ENCODE measurements at places on chromosomes 5 and 9.

- peak; percentile 78 for DNase-seq
Observed at GRCh38 chr5:138696501-138696900, 56.7 kb upstream of the CTNNA1 start.

DNA sequence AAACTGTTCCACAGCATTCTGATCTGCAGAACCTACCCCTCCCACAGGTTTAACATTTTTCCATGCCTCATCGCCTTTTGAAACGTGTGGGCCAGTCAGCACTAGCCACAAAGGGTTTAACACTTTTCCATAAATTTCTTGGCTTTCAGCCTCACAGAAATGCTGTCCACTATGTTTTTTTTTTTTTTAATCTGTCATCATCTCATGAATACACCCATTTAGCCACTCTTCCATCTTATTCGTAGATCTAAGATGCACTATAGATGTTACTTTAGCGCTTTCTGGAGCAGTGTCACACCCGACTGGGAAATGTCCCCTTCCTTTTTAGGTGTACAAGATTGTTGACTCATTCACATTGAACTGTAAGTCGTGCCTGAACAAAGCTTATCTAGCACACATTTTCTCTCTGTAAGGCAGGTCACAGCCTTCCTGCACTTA, 62.3 kb downstream of the GCNT1 start:
- DNase-seq = no peak

DNA sequence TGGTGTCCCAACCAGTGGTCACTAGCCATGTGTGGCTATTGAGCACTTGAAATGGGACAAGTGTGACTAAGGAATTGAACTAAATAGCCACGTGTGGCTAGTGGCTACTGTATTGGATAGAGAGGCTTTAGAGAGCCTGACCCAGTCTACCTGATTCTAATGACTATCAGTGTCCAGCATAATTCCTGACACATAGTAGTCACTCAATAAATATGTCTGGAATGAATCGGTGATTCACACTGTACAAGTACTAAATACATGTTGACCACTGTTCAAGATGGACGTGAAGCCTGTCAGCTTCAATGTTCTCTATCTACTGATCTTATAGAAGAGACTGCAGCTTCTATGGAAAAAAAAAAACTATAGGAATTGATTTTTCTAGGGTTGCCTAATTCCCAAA, 57.7 kb upstream of the MAST4 start:
- DNase-seq = peak; percentile 29

DNA sequence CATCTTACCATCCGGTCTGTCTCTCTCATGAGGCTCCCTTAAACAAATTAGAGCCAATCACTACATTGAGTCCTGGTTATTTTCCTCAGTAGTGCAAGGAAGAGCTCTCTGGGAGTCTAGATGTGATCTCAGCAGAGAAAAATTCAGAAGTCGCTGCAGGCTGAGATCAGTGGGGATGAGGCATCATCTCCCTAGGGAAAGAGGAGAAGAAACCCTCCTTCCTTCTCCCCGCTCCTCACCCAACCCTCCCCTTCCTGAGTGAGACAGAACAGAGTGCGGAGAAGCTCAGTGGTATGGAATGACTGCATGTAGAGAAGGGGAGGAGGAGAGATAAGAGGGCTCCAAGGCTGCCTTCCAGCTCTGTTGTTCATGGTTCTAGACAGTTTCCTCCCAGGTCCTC, 80.5 kb downstream of the PAPPA start:
- peak; percentile 95 for DNase-seq

DNA sequence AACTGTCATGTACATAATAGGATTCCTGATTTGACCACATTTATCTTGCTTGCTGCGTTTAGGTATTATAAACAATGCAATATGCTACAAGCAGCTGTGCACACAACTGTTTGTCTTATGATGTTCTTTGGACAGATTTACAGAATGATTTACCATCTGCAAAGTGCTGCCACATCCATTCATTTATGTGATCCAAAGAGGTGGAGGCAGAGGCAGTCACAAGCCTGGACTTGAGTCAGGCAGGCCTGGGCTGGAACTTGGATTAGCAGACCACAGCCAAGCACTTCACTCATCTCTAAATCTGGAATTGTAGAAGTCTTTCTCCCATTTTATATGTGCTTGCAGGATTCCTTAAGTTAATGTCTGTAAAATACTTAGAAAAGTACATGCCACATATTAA, 149.0 kb downstream of the INSYN2B start:
- DNase-seq = no peak

GRCh38 chr5:141814064-141814964, 63.9 kb downstream of the PCDH1 start:
- DNase-seq = no peak

DNA sequence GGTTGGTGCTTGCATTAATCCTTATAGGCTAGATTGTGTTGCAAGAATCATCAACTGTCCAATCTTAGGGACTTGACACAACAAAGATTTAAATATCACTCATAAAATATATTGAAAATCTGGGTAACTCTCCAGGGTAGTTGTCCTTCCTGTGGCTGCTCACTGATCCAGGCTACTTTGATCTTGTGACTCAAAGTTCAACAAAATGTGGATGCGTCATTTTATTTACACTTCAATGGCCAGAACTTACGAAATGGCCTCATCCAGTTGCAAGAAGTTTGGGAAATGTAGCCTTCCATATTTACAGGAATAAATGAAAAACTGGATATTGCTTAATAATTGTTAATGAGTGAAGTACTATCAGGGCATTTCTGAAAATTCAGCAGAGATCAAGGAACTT, 235.5 kb upstream of the ACTBL2 start:
- DNase-seq = peak; percentile 41

- no peak for DNase-seq
Observed at GRCh38 chr5:144368556-144368955, 197.9 kb downstream of the KCTD16 start.

DNA sequence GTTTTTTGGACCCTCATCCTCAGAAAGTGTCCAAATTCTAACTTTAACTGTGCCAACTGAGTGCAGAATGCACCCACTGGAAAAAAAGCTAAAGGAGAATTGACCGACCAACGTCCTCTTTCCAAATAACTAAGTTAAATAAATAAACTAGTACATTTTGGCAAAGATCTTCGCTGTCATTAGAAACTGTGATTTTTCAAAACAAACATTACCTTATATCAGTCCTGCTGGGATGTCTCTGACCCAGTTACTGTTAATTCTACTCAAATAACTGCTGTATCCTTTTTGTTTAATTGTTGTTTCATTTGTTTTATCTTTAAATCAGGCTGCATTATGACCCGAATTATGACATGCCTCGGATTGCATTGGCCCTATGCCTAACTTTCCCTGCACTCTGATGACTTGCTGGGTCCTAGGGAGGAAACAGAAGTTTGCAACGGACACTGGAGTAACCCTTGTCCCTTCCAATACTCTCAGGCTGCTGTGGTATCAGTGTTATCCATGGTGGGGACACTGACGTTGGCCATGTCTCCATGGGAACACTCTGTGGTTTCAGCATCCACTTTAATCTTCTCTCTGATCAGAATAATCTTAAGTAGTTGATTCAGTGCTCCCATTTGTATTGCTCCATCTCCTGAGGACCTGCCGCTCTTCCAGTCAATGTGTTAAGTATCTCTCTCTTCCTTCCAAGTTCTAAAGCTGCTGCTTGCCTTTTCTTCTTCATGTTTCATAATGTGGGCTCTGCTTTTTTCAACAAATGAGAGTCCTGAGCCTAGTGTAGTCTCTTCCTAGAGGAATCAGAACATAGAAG, 11.1 kb upstream of the IFNA5 start:
- no peak for DNase-seq

- DNase-seq = peak; percentile 39
Observed at GRCh38 chr9:83281306-83282255, 218.6 kb upstream of the RASEF start.

DNA sequence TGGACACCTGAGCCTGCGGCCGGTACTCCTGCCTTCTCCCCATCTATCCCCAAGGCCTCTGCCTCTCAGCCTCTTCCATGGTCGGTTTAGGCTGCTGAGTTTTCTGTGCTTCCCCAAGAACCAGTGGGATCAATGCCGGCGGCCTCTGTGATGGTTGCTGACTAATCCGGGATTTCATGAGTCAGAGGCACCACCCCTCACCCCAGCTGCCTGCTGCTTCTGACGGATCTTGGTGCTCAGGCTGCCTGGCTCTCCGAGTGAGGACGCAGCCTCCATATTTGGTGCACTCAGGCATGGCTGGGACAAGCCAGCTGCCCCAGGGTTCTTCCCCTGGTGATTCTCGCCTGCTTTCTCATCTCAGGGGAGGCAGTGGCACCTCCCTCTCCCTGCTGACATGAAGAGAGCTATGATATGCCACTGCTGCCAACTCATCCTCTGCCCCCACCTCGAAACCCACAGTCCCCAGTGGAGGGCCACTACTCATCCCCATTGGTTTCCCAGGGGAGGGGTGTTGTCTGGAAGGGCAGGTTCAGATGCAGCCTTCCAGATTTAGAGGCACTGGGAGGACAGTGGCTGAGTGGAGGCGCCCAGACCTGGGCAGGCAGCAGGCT, 3.3 kb upstream of the MAN1B1 start:
- DNase-seq = peak; percentile 90

- DNase-seq = no peak
Observed at GRCh38 chr9:2297771-2298170, 282.6 kb downstream of the SMARCA2 start.

- no peak for DNase-seq
Observed at GRCh38 chr5:132473019-132473531, 17.5 kb downstream of the IRF1 start.

GRCh38 chr5:173618927-173619519, 2.6 kb upstream of the BOD1 start:
- peak; percentile 20 for DNase-seq

GRCh38 chr9:98359569-98359968, 104.1 kb upstream of the TBC1D2 start:
- DNase-seq = no peak

GRCh38 chr9:107639426-107639825, 149.9 kb upstream of the KLF4 start:
- DNase-seq = no peak

DNA sequence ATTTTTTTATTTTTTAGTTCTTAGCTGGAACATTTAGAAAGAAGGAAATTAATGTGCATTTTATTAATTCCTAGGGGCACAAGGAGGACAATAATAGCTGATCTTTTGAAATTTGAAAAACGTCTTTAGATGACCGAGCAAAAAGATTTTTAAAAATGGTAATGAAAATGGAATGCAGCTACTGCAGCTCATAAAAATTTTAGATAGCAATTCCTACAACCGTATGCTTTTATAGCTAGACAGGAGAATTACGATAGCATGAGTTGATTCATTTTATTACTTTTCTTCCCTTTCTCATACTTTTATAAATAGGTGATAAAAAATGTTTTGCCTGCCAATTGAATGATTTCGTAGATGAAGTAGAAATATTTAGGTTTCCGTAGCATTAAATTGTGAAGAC, 13.7 kb upstream of the RUFY1 start:
- no peak for DNase-seq

GRCh38 chr5:93899026-93899600, 157.7 kb upstream of the POU5F2 start:
- no peak for DNase-seq

- no peak for DNase-seq
Observed at GRCh38 chr5:112865128-112865527, 4.0 kb downstream of the SRP19 start.

DNA sequence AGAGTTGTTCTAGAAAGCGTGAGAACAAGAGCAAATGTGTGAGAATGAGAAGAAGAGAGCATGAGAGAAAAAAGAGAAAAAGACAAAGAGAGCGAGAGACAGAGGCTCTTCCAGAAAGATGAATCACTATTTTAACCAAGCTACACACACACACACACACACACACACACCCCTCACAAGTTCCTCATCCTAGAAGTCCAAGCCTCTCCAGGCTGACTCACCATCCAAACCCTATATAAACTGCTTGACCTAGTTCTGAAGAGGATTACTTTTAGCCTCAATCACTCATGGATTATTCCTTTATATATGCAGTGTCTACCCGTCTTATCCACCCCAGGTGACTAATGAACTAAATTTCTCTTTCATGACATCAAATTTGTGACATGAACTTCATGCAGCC, 37.6 kb downstream of the C9orf57 start:
- DNase-seq = peak; percentile 61

GRCh38 chr5:77396017-77396416, 96.1 kb downstream of the WDR41 start:
- DNase-seq = no peak

GRCh38 chr9:32395510-32396216, 11.2 kb downstream of the ACO1 start:
- DNase-seq = peak; percentile 93

GRCh38 chr5:96537386-96537785, 104.3 kb upstream of the PCSK1 start:
- peak; percentile 73 for DNase-seq

DNA sequence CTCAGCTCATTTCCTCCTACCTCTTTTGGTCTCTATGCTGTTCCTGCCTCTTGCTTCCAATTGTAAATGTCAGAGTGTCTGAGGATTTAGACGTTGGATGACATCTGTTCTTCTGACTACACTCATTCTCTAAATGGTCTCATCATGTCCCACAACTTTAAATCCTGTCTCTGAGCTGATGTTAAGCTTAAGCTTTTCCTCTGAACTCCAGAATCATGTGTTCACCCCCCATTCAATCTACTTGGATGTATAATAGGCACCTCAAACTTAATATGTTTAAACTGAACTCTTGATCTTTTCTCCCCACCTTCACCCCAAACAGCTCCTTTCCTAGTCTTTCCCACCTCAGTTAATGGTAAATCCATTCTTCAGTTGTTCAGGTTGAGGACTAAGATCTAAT, 433.6 kb downstream of the CSNK1G3 start:
- no peak for DNase-seq

DNA sequence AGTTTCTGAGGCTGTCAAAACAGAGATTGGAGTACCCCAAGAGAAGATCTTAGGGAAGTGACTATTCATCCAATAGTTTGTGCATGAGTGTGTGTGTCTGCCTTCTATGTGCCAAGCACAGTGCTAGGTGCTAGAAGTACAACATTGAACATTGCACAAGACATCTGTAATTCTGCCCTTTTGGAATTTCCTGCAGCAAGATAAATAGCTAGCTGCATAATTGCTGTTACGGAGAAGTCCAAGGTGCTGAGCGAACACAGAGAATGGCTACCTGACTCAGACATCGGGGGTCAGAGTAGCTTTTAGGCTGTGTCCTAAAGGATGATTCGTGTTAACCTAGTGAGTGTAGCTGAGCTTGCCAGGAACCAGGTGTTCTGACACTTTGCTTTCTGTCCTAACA, 44.8 kb downstream of the PAPPA start:
- DNase-seq = no peak

DNA sequence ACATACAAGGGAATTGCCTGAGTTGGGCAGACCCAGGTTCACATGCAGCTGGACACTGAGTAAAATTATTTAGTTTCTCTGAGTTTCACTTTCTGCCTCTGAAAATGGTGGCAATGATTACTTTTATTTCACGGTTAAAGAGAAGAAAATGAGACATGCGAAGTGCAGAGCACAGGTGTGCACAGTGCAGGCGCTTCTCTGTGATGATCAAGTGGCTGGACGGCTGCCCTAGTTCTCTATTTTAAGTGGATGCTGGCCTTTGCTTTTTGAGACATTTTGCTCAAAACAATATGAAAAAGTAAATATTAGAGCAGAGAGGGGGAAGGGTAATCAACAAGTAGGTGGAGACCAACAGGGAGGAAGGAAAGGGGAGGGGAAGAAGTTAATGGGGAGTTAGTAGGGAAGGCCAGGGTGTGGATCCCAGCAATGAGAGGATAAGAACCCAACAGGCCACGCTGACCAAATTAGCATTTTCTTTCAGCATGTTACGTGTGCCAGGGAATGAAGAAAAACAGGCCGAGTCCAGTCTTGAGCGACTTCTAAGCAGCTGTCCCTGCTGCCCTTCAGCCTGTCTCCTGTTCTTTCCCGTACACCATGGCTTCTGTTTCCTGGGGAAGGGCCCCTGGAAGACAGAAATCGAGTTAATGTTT, 16.1 kb downstream of the SNX18 start:
- DNase-seq = no peak
